ENCODE measurements at places on chromosomes 2 and 18.

DNA sequence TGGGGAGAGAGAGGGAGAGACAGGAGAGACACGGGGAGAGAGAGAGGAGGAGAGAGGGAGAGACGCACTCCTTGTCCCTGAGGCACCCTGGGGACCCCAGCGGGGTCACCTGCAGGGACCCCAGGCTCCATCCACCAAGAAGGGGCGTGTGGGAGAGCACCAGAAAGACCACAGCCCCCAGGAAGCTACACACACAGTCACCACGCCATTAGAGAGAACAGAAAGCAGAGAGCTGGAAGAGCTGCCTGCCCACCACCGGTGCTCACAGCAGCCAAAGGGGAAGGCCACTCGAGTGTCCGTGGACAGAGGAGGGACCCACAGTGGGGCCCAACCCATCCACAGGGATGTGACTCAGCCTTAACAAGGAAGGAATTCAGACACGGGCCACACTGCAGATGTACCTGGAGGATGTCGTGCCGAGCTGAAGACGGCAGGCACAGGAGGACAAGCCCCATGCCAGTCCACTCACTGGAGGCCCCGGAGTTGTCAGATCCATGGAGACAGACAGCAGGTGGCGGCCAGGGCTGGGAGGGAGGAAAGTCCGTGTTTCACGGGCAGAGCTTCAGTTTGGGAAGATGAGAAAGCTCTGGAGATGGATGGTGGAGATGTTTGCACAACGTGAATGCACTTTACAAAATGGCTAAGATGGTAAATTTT is 11.5 kb upstream of the NFATC1 start:
- no peak for DNase-seq

GRCh38 chr2:233029321-233029720 is 3.2 kb upstream of the NEU2 start:
- no peak for DNase-seq

DNA sequence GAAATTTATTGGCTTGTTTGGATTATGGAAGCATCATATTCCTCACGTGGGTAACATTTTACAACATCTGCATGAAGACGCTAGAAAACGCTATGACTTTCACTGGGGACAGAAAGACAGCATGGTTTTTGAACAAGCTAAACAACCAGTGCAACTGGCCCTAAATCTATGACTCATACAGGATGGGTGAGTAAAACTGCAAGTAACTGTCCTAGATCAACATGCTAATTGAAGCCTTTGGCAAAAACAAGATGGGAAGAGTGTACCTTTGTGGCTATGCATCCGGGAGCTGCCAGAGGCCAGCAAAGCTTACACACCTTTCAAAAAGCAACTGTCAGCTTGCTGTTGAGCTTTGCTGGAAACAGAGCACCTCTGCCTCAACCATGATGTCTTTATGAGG is 1096.0 kb upstream of the DDX18 start:
- DNase-seq: no peak

DNA sequence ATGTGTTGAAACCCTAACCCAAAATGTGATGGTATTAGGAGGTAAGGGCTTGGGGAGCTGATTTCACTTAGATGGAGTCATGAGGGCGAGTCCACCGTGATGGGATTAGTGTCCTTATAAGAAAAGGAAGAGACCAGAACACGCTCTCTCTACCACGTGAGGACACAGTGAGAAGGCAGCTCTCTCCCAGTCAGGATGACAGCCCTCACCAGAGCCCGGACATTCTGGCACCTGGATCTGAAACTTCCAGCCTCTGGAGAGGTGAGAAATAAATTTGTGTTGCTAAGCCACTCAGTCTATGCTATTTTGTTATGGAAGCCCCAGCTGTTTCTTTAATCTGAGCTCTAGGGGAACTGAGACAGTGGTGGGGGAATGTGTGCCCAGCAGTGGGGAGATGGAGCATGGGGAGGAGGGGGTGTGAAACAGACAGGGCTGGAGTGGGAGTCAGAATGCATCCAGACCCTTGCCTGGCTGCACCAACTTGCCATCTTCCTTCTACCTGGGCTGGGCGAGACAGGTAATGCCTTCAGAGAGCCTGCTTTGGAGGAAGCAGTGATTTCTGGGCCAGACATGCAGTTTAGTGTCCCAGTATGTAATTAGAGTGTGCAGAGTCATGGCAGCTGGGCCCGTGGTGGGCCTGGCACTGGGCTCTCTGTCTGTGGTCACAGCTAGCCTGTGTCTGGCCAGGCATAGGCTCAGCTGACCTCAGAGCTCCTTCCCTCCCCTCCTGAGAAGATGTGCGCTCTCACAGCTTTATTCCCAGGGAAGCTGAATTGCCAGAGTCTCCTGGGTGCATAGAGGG is 38.1 kb downstream of the RHOB start:
- DNase-seq: no peak

GRCh38 chr2:26429779-26430578 is 28.3 kb downstream of the DRC1 start:
- DNase-seq: no peak

DNA sequence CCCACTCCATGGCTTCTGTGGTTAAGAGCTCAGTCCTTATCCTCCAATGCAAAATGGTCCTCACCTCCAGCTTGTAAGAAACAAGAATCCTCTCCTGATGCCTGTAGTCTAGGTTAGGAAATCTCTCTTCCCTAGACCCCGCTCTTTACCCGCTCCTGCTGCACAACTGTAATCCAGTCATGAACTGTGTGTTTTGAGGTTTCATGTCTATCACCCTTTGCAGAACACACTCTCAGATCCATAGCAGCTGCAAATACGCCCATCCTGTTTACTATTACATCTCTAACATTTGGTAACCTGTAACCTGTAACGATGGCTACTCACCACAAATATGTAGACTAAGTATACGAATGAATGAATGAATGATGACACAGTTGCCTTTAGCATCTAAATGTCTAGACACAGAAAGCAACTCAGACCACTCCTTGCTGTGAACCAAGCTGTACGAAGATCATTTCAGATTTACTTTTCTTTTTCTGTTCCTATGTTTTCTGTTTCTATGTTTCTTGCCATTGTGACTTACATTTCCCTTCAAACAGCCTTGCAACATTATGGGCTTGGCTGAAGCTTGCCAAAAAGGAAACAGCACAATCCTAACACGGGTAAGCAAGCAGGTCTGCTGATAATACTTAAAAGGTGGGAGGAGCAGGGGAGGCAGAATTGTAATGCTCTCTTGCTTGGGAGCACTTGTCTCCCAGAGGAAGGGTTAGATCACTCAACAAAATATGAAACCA is 53.7 kb downstream of the EPHA4 start:
- DNase-seq: peak; percentile 7

DNA sequence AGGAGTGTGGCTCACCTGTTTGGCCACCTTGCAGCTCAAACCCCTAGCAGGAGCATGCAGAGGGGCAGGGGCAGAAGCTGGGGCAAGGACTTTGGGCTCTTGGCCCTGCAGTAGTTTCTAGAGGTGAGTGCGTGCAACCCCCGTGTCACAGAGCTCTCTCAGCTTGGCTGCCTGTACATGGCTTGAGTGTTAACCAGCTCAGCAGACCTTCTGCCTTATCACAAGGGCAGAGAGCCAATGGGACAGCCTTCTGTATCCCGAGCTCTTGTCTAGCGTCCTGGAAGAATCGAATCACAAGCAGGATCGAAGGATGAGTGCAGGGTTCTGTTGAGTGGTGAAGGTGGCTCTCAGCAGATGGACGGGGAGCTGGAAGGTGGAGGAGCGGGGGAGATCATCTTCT is 120.3 kb upstream of the TMEM18 start:
- DNase-seq: no peak

DNA sequence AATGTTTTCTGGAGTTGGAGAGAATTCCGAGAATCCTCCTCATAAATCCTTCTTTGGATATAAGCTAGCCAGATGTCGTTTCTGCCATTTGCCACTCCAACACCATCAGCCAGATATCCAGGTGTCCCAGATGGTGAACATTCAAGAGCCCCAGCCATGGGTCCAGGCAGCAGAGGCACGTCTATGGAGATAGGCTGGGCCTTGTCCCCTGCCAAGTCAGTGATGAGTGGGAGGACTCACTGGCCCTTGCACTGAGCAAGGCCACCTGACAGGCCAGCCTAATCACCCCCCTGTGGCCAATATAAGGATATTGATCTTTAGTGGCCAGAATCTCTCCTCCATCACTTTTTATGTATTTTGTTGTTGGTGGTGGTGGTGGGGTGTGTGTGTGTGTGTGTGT is 28.0 kb downstream of the ARID5A start:
- no peak for DNase-seq

DNA sequence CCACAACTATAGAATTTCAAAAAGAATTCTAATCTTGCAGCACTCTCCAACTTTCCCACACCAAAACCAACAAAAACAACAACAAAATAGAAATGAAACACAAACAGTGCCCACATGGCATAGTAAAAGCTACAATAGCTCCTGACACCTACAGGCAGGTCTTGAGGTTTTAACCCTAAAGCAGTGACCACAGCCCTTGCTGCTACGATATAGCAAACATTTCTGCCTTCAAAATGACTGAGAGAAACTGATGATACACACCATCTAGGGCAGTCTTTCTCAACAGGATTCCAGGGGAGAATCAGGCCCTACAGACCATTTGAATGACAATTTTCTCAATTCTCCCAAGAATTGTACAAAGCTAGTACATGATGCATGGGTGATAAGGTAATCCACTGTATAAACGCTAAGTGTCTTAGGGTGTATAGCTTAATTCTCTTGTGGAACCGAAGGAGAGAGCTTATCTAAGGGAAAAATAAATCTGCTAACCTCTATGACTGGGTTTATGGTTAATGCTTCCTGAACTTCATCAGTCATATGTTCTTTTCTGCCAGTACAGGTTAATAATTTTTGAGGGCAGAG is 46.5 kb downstream of the TRAK2 start:
- no peak for DNase-seq

DNA sequence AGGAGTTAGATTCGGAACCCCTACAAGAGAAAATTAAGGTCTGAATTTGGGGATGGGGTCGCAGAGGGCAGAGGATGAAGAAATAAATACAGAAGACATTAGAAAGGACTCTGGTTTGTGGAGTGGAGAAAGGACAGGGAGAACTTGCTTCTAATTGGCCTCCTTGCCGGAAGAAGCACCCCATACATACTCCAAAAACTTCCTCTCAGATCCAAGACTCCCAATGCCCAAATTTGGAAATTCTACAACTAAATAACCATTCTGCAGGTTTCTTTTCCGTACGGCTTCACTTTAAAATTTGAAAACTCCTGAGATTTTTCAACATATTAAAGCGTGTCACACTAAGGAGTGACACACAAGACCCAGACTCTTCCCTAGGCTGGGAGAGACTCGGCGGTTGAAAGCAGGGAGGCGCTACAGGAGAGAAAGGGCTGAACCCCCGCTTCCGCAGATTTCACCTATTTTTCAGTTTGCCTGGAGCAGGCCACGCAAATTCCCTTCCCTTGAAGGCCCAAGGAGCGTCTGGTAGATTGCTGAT is 478 bp downstream of the CLHC1 start:
- no peak for DNase-seq

DNA sequence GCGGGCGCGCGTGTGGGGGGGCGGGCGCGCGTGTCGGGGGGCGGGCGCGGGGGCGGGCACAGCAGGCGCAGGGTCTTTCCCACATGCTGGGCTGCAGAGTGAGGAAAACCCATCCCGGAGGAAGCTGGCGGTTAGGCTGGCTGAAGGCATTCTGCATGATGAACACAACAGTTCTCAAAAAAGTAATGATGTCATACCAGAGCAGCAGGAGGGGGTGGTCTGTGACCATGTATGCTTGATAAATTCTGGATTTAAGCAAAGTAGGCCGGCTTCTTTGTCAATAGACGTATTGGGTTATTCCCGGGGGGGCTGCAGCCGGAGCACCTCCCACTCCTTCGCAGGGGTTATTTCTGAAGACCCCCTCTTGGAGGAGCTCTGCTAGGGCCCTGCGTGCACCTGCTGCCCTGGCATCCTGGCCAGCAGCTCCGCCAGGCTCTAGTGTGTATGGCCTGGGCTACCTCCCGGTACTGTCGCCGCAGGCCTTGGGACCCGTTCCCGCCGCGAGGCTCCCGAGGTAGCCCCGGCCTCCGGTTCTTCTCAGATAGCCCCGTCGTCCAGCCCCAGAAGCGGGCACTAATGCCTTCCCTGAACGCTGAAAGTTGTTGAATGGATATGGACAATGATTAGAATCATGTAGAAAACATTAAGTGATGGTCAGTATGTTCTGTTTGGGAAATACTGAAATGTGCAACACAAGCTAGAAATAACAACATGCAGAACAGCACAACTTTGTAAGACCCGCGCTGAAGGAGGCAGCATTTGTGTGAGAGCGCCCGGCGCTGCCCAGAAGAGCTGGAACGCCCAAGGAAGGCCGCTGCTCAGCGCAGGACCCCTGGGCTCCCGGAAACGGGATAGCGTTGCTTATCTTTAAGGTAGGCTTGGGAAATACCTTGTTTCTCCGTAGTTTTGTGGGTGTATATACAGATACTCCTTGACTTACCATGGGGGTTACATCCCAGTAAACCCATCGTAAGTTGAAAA is 101.4 kb upstream of the RAB6C start:
- DNase-seq: no peak

GRCh38 chr18:4093676-4094075 is 361.4 kb downstream of the DLGAP1 start:
- DNase-seq: no peak

GRCh38 chr2:48719480-48720177 is 35.9 kb downstream of the LHCGR start:
- no peak for DNase-seq

- peak; percentile 39 for DNase-seq
Measured at GRCh38 chr2:10668402-10669012, 21.3 kb downstream of the NOL10 start.

GRCh38 chr2:109451671-109452070 is 162.1 kb downstream of the SEPTIN10 start:
- no peak for DNase-seq

GRCh38 chr2:72413716-72414115 is 266.1 kb upstream of the CYP26B1 start:
- DNase-seq: no peak

DNA sequence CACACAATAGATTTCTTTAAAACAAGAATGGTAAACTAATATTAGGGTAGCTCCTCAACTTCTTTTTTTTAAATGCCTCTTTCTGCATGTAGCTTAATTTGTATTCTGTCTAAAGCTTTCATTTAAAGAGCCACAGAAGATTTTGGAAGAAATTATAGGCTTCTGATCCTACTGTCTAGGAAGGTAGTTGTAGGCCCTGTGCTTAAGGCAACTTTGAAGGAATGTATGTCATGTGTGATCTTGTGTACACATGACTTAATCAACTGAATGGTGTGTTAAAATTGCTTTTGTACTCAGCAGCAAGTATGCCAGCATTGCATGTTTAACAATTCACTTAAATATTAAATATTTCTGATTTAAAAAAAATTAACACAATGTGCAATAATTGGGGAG is 51.5 kb upstream of the LYPD6 start:
- no peak for DNase-seq

- no peak for DNase-seq
Measured at GRCh38 chr2:48161628-48162027, 255.3 kb upstream of the FBXO11 start.

DNA sequence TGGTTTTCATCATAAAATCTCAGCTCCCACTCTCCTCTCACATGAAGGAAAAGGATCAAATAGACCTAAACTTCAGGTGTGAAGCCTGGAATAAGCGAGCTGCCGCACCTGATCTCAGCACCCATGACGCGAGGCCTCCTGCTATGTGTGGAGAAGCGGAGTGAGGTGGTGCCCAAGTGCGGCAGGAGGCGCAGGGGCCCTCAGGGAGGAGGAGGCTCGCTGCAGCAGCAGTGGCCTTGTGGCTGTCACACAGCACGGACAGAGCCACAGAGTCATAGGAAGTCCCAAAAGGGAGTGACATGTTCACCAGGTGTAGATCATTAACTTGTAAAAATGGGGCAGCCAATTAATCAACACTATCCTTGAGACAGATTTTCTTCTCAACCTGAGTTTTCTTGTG is 9.1 kb downstream of the SCLY start:
- DNase-seq: no peak

GRCh38 chr2:165109915-165110314 is 93.9 kb downstream of the SCN3A start:
- DNase-seq: no peak

- DNase-seq: no peak
Measured at GRCh38 chr2:71074893-71075395, 6.5 kb downstream of the NAGK start.
